SJSA1 (cell line): ENCODE measurements at places on chromosomes 3 and 15. TPM values are rescaled to one million over a fixed set of nuclear protein-coding genes. Genes with fewer than 3 reads are reported as not detected.

The FAM174B gene
- 0.05 TPM in 1 of 2 replicates, not detected in the other for total RNA-seq

DNA sequence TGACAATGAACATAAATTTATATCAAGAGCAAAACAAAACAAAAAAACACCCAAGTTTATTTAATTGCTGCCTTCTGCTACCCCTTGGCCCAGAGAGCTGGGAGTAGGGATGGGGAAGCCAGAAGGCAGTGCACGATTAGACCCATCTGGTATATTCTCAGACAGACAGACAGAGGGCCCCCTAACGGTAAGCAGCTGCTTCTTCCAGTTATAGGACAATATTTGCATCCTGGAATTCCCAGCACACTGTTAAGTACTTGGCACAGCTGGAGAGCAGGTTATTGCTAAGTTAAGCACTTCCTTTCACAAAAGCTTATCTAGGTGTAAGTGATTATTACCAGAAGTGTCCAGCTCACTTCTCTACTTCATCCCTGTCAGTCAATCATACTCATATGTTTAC is 39.3 kb downstream of the C2CD4B start:
- peak; percentile 20 for DNase-seq

The DCLK3 gene
- total RNA-seq: not detected in 2 replicates

- DNase-seq: no peak
Measured at GRCh38 chr3:171186383-171186782, 159.9 kb upstream of the SLC2A2 start.

DNA sequence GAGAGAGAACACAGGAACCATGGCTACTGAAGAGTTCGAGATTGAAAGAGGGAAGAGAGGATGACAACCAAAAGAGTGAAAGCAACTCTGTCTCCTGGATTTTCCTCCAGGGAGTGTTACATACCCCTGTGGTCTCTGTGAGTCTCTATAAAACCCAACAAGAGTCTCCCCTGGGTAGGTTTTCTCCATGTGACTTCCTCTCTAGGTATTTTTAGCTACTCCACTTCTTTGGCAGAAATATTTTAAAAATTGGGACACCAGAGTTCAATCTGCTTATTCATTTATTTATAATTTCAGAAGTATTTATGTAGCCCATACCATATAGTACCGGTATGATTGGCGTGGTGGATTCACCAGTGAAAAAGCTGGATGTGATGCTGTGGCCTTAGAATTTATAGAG is 671.7 kb upstream of the NR2F2 start:
- no peak for DNase-seq

DNA sequence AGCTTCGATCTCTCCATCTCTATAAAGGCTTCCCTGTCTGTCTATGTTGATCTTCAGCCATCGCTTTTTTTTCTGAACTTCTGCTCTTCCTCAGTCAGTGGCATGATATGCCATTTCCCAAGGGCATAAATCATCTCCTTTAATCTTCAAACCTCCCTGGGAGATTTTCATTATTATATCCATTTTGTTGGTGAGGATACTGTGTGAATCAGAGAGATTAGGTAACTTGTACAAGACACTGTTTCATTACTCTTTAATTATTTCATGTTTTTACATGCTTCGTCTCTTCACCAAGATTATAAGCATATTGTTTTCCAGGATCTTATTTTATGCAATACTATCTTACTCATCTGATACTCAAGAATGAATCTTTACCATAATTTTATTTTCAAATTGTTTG is 124.8 kb upstream of the ATP11B start:
- no peak for DNase-seq

- DNase-seq: no peak
Measured at GRCh38 chr15:64847016-64847415, 5.3 kb downstream of the PLEKHO2 start.

DNA sequence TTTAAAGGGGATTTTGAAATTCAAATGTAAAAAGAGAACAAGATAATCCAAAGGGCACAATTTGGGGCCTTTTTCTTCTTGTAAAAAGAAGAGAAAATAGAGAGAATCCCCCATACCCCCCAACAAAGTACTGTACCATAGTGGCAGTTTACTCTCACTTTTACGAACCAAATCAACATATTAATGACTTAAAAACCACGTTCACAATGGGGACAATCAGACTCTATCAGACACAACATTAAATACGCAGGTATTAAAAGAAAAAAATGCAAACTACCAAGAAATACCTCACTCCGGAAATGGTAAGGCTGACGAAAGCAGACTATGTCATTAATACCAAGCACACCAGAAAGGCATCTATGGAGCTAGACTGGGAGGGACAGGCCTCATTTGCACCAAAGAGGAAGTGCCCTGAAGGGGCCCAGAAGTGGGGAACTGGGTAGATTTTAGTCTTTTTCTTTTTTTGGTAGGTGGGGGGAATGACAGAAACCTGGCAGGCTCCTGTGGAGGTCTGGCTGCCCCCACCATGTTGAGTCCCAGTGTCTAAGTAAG is 134.3 kb downstream of the TIGIT start:
- no peak for DNase-seq

The KY gene
- total RNA-seq: 0.05 TPM in 1 of 2 replicates, not detected in the other

GRCh38 chr3:127851899-127852298 is 29.6 kb upstream of the MGLL start:
- no peak for DNase-seq

The GNAI2 gene
- total RNA-seq: 178 and 214 TPM in 2 replicates

GRCh38 chr3:126353694-126354321 is 3.4 kb downstream of the KLF15 start:
- no peak for DNase-seq

DNA sequence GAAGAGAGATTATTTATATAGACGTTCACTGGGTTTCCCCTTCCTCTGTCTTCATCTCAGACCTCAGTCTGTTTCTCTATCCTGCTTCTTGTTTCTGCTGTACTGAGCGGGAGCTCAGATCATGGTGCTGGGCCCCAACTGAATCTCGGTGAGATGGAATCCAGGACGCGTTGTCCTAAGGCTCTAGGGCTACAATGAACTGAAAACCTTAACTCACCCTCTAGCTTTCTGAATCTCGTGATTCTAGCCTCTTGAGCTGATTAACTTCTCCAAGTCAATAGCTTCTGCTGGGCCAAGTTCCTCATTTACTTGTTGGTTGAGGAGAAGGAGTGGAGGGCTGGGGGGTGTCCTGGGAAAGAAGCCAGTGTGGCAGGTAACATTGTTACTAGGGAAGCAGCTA is 32.7 kb upstream of the MAP3K13 start:
- no peak for DNase-seq

The IRAK2 gene
- total RNA-seq: 2.8 and 4.7 TPM in 2 replicates

DNA sequence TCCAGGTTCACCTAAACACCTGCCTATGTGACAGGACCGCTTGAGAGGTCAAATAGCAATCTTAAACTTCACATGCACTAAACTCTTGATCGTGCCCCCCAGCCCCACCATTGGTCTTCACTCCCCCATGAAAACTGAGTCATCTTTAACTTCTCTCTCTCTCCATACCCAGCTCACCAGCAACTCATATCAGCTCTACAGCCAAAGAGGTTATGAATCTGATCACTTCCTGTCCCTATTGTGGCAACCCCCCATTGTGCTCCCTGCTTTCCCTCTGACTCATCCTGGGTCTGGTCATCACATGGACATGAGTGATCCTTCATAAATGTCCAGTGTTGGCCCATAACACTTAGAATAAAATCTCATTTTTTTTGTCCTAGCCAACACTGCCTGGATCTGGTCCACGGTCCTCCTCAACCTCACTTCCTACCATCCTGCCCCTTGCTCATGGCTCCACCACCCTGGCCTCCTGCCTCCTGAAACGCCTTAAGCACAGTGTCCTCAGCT is 103.4 kb upstream of the HACD2 start:
- peak; percentile 70 for DNase-seq

DNA sequence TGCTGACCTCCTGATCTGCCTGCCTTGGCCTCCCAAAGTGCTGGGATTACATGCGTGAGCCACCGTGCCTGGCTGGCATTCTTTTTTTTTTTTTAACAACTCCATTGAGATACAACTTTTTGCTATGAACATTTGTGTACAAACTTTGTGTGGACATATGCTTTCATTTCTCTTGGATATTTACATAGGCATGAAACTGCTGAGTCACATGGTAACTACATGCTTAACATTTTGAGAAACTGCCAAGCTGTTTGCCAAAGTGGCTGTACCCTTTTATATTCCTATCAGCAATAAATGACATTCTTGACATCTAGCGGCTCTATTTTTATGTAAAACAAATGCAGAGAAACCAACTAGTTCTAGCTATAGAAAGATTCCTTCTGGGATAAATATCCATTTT is 8.7 kb upstream of the YEATS2 start:
- no peak for DNase-seq

The WDR73 gene
- total RNA-seq: 16.2 and 22.8 TPM in 2 replicates

DNA sequence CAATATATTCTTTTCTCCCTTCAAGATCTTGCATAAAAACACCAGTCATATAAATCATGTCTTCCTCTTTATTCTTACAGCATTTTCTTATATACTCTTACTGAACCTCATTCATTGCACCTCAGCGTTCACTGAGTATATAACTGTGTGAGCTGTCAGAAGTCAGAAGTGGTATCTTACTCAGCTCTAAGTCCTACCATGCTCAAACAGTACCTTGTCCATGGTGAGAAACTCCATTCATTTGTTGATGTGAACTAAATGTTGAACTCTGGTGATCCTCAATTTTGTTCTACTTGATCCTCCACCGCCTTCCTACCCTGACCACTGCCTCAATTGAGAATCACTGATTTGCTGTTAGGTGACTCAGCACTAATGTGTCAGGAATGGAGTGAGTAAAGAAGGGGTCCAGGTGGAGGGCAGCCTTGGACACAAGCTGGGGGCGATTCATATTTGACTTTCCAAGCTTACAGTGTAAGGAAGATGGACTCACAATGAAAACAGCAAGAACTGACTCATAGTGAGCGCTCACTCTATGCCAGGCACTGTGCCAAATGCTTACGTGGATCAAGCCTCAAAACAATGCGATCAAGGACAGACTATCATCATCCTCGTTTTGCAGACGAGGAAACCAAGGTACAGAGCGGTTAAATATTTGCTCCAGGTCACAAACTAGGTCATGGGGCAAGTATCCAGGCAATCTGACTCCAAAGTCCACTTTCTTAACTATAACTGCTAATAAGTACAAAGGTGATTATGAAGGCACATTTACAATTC is 13.5 kb upstream of the ZFYVE19 start:
- DNase-seq: peak; percentile 85

The GPR171 gene
- total RNA-seq: not detected in 2 replicates

GRCh38 chr15:79093352-79093935 is 2.9 kb upstream of the RASGRF1 start:
- DNase-seq: no peak
